ENCODE measurements at places on chromosomes 3 and 15.

DNA sequence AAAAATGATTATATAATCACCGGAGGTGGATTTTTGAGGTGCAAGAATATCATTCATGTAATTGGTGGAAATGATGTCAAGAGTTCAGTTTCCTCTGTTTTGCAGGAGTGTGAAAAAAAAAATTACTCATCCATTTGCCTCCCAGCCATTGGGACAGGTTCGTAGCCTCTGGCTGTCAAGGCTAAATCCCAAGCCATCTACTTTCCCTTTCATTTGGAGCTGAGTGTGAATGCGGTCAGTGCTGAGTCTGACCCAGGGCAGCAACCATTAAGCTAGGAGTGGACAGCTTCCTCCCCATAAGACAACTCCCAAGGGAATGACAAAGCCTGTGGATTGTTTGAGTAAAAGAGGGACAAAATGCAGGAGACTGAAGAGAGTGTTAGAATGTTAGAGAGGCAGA lies 33.6 kb downstream of the PARP14 start:
- DNase-seq: no peak

- no peak for DNase-seq
These were observed 20.1 kb upstream of the DMXL2 start for GRCh38 chr15:51642696-51643095.

DNA sequence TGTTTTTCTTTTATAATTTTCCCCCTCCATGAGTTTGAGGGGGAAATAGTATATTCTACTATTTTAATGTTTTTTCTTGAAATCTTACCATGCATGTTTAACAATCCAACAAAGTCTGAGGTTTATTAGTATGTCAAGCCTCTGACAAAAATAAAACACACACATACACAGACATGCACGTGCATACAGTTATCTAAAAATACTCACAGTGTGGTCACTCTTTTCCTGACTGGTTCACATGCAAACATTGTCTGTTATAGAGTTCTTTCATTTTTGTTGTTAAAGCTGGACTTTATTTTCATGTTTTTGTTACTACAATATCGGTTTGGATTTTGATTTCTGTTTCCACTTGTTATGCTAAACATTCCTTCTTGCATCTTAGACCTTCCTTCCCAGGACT lies 236.6 kb downstream of the MFSD1 start:
- DNase-seq: no peak

GRCh38 chr3:43733459-43734384 lies 43.0 kb downstream of the ABHD5 start:
- DNase-seq: no peak

DNA sequence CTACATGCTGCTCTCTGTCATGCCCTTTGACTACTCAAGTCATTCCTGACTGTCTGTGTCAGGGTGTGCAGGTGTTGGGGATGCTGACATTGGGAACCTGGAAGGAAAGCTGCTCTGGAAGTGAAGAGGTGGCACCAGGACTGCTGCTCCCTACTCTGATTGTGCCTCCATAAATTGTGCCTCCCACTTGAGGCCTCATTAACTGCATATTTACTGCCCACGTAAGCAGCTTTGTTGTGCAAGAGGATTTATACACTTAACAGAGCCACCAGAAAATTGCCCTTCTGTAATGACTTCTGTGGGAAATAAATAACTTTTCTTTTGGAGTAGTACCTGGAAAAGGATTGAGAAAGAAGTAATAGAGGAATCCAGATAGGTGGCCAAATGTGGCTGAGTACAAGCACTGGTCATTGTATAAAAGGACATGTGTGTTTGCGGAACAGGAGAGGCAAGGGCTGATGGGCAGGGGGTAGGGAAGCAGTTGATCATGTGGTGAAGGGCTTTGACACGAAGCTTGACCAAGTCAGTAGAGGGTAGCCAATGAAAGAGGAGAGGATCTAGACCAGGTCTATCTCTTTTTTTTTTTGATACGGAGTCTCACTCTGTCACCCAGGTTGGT lies 24.8 kb downstream of the IL20RB start:
- DNase-seq: no peak

- no peak for DNase-seq
These were observed 24.1 kb upstream of the CAPN7 start for GRCh38 chr3:15181963-15182362.

DNA sequence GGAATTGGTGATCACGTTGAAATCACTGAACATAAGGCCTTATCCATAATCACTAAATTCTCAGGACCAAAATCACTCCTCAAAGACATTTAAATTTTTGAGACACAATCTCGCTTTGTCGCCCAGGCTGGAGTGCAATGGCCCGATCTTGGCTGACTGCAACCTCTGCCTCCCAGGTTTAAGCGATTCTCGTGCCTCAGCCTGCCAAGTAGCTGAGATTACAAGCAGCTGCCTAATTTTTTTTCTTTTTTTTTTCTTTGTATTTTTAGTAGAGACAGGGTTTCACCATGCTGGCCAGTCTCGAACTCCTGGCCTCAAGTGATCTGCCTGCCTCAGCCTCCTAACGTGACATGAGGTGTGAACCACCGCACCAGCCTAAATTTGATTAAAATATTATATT lies 61.7 kb downstream of the PLOD2 start:
- no peak for DNase-seq

DNA sequence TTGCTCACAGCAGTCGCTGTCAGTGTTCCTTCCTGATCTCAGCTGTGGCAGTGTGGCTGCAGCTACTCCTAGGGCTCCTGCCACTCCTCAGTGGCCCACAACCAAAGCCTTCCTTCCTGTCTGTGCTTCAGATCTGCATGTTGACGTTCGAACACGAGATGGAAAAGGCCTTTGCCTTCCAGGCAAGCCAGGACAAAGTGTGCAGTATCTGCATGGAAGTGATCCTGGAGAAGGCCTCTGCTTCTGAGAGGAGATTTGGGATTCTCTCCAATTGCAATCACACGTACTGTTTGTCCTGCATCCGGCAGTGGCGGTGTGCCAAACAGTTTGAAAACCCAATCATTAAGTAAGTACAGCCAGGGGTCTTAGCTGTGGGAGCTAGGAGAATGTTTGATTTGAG lies 17.8 kb downstream of the MKRN2 start:
- no peak for DNase-seq

- no peak for DNase-seq
These were observed 19.1 kb upstream of the XYLB start for GRCh38 chr3:38327335-38328009.

- no peak for DNase-seq
These were observed 32.5 kb downstream of the CEP152 start for GRCh38 chr15:48778331-48778730.

GRCh38 chr15:36517758-36518157 lies 61.7 kb upstream of the CDIN1 start:
- no peak for DNase-seq

GRCh38 chr15:86644339-86644738 lies 564.7 kb downstream of the AGBL1 start:
- DNase-seq: no peak

GRCh38 chr3:172580680-172581401 lies 57.6 kb upstream of the TNFSF10 start:
- DNase-seq: no peak

DNA sequence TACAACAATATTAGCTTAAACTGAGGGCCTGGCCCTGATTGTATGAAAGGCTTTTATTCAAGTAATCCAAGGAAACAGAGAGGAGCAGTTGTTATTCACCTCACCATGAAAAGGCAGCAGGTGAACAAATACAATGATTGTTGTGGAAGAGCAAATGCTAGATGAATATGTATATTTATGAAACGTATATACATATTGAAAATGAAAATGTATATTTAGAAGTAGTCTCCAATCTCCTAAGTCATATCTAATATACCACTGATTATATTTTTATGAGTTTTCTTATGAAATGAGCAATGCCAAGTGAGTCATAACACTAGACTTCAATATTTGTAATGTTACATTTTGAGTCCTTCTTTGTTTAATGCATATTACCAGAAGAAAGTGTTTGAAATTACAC lies 116.2 kb upstream of the KCNMB2 start:
- no peak for DNase-seq

- DNase-seq: no peak
These were observed 350.9 kb downstream of the ULK4 start for GRCh38 chr3:41611008-41611407.

- DNase-seq: no peak
These were observed 55.8 kb downstream of the BBX start for GRCh38 chr3:107578523-107578922.

DNA sequence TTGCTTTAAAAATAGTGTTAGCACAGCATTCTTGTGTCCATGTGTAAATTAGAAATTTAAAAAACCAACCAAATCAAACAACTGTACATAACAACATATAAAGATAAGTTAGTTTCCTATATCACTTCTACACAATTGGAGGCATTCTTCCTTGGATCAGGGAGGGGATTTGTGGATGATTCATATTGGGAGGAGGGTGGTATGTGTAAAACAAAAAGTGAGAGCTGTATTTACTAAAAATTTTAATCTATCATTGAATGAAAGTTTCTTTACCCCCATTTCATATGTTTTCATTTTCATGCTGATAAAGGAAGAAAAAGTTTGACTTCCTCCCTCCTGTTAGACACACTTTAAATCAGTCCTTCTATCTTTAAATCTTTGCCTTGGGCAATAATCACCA lies 325.0 kb downstream of the SATB1 start:
- no peak for DNase-seq

GRCh38 chr3:78900426-78900825 lies 867.4 kb downstream of the ROBO1 start:
- DNase-seq: no peak

DNA sequence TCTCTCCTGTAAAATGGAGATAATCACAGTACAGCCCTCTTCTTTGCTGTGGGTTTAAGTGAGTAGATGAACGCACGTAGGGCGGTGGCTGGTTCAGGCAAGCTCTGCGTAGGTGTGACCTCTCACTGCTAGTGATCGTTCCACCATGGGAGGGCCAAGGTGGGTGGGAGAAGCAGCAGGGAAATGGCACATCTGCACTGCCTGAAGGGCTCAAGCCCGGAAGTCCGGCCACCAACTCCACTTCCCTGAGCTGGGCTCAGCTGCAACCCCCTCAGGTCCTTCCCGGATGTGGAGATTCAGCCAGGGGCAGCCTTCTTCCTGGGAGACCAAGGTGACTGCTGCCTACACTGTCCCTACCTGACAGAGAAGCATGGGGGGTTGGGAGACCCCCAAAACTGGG lies 102.9 kb downstream of the ADCY5 start:
- DNase-seq: no peak

DNA sequence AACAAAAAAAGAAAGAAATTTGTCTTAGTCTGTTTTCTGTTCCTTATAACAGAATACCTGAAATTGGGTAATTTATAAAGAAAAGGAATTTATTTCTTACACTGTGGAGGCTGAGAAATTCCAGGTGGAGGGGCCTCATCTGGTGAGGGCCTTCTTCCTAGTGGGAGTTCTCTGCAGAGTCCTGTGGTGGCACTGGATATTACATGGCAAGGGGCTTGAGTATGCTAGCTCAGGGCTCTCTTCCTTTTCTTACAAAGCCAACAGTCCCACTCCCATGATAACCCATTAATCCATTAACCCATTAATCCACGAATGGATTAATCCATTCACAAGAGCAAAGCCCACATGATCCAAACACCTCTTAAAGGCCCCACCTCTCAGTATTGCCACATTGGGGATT lies 2.9 kb upstream of the SATB1 start:
- no peak for DNase-seq

DNA sequence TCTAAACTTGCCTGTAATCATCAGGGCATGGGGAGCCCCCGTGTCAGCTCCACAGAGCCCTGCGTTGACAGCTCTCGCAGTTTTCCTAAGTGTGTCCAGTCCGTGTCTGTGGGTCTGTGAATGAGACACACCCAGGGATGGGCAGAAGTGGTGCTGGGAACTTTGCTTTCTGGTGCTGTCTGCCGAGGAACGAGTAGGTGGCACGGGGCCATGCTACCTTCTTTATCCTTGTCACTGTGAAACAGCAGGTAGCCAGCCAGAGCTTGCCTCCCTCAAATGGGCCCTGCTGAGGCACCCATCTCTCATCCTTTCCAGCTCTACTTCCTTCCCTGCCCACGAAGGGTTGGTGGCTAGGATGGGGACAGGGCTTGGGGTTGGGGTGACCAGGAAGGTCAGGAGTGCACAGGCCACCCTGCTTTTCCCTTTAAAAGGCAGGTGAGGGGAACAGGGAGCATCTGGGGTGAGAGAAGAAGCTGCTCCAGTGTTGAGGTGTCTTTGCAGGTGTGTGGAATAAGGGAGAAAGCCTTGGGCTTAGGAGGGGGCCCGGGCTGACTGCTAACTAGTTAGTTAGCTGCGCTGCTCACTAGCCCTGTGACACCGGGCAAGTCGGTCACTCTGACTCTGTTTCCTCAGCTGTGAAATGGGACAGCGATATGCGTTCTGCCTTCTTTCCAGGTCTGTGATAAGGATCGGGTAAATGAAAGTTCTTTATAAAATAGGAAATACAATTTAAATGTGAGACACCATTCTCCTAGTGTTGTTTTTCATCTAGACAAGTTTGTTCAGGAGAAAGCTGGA lies 27.9 kb downstream of the PDIA5 start:
- no peak for DNase-seq

Data from stimulated activated CD4-positive, alpha-beta T cell treated with anti-CD3 and anti-CD28 coated beads, Interleukin-2, amount 100 ng/mL, for 48 hours (primary cell).